Airway epithelial cell (primary cell): ENCODE measurements at places on chromosomes 11 and 22. TPM values are rescaled to one million over a fixed set of nuclear protein-coding genes. Genes with fewer than 3 reads are reported as not detected.

Gene MUC6
- total RNA-seq: not detected in 2 replicates

Gene OR10A2
- not detected in 2 replicates for total RNA-seq

Gene OR52E8
- not detected in 2 replicates for total RNA-seq

Gene MAPK8IP2
- 0.35 and 0.65 TPM in 2 replicates for total RNA-seq

Gene ANO5
- not detected in 2 replicates for total RNA-seq

Gene HSD17B12
- 78.5 and 98.2 TPM in 2 replicates for total RNA-seq

Gene MS4A12
- total RNA-seq: not detected in 2 replicates

Gene SYNGR1
- 6.4 and 6.5 TPM in 2 replicates for total RNA-seq

Gene TECTA
- total RNA-seq: 0.05 and 0.07 TPM in 2 replicates

Gene KCNJ4
- total RNA-seq: not detected in 2 replicates

Gene HEPHL1
- total RNA-seq: 0.79 and 1.1 TPM in 2 replicates

Gene CTSF
- 3.2 and 4.6 TPM in 2 replicates for total RNA-seq

Gene RIMBP3C
- 0.14 TPM in 1 of 2 replicates, not detected in the other for total RNA-seq

Gene VSIG10L2
- not detected in 2 replicates for total RNA-seq

Gene C11orf21
- not detected in 2 replicates for total RNA-seq

Gene BAIAP2L2
- total RNA-seq: 0.35 and 0.51 TPM in 2 replicates

Gene AP1B1
- 112 and 129 TPM in 2 replicates for total RNA-seq

Gene SCGB1C1
- total RNA-seq: not detected in 2 replicates

Gene OR51E2
- total RNA-seq: not detected in 2 replicates

Gene GAL3ST1
- total RNA-seq: not detected in 2 replicates

Gene MRGPRF
- 0.07 and 0.37 TPM in 2 replicates for total RNA-seq

Gene PDGFB
- 3.0 and 3.3 TPM in 2 replicates for total RNA-seq

Gene PI4KA
- total RNA-seq: 18.5 and 30.6 TPM in 2 replicates

Gene OR4A47
- total RNA-seq: not detected in 2 replicates

Gene FAM180B
- not detected in 2 replicates for total RNA-seq

Gene OR4C5
- total RNA-seq: not detected in 2 replicates

Gene MMP8
- not detected in 2 replicates for total RNA-seq

Gene CDC42EP2
- total RNA-seq: 6.1 and 9.5 TPM in 2 replicates
